ENCODE measurements at places on chromosomes 7 and 10.

- DNase-seq: no peak
Observed at GRCh38 chr7:116315293-116315692, 105.0 kb downstream of the TES start.

DNA sequence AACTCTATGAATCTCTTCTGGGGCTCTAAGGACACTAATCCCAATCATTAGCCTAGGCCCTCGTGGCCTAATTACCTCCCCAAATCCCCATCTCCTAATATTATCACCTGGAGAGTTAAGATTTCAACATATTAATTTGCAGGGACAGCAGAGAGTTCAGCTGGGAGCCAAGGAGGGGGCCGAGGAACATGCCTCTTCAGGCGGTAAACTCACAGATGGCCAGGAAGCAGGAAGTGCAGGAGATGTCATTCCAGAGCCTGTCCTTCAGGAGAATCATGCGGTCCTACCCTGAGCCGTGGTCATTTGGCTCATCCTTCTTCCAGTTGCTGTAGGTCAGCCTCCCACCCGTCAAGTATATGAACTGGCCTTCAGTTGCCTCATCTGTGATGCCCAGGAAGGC, 21.9 kb upstream of the SFTPA2 start:
- DNase-seq: no peak

DNA sequence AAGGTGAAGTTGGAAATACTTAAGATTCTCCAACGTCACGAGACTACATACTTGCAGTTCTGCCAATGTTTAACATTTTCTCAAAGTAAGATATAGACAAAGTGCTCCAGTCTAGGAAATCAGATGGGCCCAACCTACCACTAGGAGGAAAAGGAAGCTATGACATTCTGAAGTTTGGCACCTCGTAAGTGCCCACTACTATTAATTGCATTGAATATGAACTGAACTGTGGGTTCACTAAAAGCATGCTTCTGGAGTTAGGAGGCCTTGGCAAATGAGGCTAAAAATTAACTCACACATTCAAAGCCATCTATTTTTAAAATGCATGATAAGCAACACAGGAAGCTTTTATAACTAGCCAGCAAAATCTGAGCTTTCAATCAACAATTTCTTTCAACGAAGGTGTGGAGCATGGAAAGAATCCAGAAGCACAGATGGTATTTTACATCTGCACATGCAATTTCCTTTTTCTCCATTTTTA, 149.7 kb downstream of the LRRTM3 start:
- no peak for DNase-seq

DNA sequence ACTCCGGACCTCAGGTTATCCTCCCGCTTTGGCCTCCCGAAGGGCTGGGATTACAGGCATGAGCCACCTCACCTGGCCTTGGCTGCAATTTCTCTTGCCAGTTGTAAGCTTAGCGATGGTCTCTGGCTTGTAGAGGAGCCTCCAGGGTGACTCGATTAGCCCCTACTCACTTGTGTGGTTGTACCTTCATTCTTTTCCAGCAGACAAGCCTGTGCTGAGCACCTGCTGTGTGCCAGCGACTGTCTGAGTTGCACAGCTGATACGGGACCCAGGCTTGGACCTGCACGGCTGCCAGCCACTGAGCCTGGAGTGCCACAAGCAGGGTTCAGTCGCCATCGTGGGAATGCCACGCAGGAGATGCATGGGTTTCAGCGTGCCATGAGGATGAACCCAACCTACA, 42.0 kb upstream of the DNAJB6 start:
- DNase-seq: no peak

- no peak for DNase-seq
Observed at GRCh38 chr10:132436861-132437410, 39.9 kb downstream of the PWWP2B start.

DNA sequence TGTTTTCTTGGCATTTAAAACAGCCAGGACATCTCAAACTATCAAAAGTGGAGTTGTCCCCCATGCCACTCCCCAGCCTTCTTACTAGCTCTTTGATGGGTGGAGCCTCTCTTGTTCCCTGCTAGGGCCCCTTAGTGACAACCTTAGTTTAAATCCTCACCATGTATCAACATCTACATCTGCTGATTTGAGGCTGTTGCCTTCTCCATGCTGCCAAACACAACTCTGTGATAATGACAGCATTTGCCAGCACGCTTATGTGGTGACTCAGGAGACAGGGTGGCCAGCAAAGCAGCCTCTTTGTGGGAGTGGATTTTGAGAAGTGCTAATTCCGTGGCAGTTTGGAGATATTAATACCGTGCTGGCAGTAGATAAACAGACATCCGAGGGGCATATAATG, 145.4 kb downstream of the LRRC4 start:
- DNase-seq: no peak

DNA sequence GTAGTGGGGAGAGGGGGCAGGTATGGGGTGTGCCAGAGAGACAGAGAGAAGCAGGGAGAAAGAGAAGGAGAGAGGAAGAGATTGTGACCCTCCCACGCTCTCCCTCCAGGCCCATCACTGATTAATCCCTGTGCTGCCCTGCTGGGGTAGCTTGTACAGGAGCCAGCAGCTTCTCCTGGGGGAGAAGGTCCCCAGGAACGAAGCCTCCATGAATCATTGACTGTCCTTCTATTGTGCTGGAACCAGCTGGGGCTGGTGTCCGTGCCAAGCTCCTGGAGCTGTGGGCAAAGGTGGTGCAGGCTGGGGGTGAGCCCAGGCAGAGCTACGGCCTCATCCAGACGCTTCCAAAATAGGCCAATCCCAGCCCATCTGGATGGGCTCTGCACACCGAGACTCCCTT, 20.9 kb downstream of the AQP1 start:
- DNase-seq: no peak

DNA sequence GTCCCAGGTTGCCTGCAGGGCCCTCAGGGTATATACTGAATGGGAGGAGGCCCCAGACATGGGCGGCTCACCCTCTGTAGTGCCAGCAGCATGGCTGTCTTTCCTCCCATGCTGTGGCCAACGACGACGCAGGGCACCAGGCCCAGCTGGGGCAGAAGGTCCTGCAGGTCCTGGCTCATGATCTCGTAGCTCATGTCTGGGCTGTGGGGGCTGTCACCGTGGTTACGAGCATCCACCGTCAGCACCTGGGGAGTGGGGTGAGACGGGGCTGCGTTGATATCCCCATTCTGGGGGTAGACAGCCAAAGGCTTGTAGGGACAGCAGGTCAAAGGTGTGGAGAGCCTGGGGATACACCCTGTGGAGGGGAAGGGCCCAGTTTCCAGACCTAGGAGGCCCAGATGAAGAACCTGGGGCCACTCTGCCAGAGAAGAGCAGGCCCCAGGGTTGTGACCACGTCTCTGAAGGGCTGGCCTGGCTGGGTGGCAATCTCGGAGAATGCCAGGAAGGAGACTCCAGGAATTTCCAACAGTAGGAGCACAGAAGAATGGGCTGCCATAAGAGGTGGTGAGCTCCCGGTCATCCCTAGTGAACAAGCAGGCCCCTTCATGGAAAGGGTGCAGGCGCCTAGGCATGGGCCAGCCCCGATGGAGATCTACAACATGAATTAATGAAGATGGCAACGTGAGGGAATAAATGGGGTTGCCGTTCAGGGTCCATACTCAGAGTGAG, 947 bp downstream of the ABHD11 start:
- DNase-seq: no peak

DNA sequence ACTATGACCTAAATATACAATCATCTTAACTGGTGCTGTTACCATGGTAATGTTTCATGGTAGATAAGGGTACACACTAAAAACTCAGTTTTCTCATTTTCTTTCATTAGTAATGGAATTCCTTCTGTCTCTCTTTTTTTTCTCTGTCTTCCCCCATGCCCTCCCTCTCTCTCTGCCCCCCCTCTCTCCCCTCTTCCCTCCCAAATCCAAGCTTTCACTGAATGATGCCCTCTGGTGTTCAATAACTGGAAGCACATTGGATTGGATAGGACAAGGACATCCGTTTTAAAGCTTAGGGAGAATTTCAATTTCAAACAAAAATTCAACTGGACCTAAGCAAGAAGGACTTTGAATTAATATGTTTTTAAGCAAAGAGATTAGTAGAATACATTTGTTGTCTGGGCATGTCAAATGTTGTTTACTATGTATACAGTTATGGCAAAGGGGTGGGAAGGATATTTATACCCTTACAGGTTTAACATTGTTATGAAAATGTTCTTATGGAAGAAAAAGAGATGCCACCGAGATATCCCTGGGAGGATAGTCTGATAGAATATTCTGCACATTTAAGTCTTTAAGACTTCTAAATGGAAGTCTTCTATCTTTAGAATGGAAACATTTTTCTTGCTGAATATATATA, 6.1 kb downstream of the CHRM2 start:
- no peak for DNase-seq

GRCh38 chr7:92647652-92648051, 57.5 kb upstream of the FAM133B start:
- no peak for DNase-seq

DNA sequence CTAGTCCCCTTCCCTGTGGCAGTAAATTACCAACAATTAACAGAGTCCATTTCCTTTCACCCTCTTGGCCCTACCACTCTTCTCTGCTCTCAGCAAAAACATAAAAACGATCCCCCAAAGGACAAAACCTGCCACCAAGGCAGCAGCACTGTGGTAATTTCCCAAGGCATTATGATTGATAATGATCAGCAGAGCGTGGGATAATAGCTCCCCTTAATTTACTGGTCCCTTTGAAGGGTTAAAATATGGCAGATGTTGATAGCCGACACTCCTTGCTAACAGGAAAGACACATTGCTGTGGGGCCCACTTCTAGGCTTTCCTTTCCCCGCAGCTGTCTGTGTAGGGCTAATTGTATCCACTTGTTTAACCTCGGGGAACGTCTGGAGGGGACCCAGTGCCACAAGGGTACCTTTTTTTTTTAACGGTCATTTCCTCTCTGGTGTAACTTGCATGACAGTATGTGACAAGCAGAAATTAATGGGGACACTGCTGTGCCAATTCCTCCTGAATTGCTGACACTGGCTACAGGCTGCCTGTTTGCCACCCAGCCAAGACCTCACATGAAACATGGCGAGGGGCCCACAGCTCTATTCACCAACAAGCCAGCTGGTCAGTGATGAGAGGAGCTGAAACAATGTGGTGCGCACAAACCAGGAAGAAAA, 81.3 kb downstream of the CDK6 start:
- DNase-seq: no peak

DNA sequence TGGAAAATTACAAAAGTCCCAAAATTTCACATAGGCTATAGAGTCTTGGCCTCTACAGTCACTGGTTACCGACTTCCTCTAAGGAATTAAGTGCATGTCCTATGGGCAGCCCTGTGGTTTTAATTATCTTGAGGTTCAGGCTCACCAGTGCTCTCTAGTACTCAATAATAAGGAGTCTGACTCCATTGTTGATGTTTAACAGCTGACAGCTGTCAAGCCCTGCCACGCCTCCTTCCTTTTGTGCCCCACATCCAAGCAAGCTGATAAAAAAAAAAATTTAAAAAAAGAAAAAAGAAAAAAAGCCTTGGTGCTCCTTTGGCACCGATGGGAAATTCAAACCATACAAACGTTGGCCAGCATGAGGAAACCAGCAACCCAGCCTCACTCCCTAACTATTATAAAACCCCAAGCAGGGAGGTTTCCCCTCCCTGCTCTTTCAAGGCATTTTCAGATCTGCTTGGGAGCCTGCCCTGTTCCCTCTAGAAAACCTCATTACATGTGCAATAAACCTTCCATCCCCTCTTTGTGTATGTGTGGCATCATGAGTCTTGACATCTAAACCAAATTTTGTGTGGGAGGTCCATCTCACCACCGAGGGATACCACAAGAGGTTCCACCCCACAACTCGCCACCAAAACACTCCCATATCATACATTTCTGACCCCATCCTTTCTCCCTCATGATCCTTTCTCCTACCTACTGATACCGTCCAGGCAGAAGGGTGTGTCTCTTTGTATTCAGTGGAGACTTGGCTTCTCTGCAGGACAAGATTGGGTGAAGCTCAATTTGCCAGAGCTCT, 70.9 kb upstream of the CCDC71L start:
- no peak for DNase-seq

- DNase-seq: no peak
Observed at GRCh38 chr7:32253299-32253698, 183.1 kb upstream of the PDE1C start.

DNA sequence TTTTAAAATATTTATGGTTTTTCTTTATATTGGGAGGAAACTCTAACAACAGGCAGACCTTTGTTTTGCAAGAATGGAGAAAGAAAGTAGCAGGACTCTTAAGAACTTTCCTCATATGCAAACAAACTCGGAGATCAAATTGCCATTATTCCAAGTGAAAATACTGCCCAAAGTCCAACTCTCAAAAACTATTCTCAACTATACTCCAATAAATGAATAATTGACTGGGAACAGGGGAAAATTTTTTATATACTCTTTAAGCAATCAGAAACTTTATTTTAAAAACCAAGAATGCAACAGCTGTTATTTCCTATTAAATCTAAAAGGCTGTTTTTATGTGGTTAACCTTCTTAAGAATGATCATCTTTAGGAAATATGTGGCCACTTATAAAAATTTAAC, 101.9 kb downstream of the COL28A1 start:
- DNase-seq: no peak

GRCh38 chr10:122290833-122291532, 19.9 kb downstream of the BTBD16 start:
- no peak for DNase-seq

DNA sequence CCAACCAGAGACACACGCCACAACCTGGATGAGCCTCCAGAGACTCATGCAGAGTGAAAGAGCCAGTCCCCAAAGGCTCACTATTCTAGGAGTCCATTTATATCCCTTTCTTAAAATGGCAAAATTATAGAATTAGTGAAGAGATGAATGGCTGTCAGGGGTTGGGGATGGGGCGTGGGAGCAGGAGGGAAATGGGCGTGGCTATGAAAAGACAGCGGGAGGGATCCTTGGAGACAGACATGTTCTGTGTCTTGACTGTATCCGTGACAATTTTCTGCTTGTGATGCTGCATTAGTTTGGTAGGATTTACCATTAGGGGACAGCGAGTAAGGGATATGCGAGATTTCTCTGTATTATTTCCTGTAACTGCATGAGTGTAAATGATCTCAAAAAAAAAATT, 33.0 kb downstream of the FAM53B start:
- DNase-seq: no peak

DNA sequence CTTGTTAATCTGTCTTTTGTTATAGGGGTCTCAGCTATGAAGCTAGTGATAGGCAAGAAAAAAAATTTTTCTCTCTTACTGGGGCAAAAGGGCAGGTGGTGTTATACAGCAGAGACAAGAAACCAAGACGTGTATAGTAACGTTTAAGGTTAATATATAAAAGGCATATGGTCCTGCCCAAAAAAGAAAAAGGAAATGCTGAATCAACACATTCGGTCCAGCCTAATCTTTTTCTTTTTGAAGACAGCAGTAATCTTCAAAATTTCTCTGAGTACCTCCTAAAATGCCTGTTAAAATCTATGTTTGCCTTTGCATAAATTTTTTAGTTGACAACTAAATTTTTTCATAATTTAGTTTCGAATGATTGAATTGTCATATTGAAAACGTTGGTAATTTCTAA, 54.5 kb downstream of the P4HA1 start:
- DNase-seq: no peak

- DNase-seq: no peak
Observed at GRCh38 chr7:116569737-116570136, 44.9 kb downstream of the CAV1 start.

GRCh38 chr10:48330269-48330668, 23.8 kb downstream of the MAPK8 start:
- no peak for DNase-seq

All from effector CD8-positive, alpha-beta T cell (primary cell).